ENCODE measurements at places on chromosomes 7 and 10.

GRCh38 chr7:51071427-51071826 is 245.2 kb downstream of the COBL start:
- DNase-seq: no peak

DNA sequence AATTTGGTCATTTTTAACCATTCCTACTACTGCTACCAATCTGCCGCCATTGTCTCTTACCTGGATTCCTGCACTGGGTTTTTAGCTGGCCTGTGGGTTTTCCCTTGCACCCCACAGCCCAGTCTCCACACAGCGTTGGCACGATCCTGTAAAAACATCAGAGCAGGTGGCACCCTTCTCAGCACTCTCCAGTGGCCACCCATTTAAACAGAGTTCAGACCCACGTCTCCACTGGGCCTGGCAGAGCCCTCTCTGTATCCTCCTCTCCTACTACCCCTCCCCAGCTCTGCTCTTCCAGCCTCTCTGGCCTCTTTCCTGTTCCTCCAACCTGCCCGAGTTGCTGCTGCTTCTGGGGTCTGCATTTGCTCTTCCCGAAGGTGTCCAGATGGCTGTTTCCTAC is 259.4 kb downstream of the SDK1 start:
- no peak for DNase-seq

DNA sequence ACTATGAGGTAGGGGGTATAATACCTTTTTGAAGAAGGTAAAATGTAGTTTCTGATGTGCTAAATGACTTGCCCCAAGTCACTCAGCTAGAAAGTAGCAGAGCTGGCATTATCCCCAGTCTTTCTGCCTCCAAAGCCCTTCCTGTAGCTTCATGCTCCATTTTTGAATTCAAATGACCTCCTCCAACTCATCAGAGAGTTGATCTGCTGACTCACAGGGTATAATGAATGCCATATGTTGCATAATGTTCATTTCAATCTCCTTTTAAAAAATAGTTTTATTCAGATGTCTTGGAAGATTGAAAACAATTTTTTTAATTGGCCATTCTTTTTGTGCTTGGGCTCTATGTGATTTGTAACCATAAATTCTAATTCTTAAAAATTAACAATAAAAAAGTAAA is 272.8 kb upstream of the IMMP2L start:
- DNase-seq: no peak

- no peak for DNase-seq
Observed at GRCh38 chr7:128809363-128809762, 17.6 kb downstream of the CCDC136 start.
